Suprapubic skin (tissue), 4 donors: ENCODE measurements at places on chromosomes 1 and 21. TPM values are rescaled to one million over a fixed set of nuclear protein-coding genes. Genes with fewer than 3 reads are reported as not detected.

KLF17 gene
- total RNA-seq, result not detected

PLA2G4A gene
- total RNA-seq, result 11.0 TPM

OR2T2 gene
- not detected for total RNA-seq

DNA sequence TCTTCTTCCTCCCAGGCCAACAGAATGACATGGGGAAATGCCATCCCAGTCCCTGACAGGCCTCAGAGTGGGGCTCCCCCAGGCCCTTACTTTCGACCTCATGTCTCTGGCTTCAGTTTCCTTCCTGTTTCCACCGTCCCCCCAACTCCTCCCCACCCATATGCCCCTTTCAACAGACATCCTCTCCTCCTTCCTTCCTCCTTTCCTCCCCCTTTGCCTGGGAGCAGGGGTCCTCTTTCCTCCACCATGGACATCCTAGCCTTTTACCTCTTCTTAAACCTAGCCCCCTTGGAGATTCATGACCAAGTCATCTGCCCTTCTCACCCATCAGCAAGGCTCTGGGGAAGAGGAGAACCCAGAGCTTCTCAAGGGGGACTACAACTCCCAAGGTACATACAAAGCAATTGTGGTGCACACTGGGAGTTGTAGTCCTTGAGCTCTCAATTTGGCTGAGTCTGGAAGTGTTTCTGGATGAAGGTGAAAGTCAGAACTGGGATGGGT, 4.0 kb downstream of the ZBTB7B start:
- no peaks in the 10 kb centered on the region for H3K36me3 ChIP-seq
- peak overlapping the region; percentile 97 for H3K4me3 ChIP-seq
- no peak for DNase-seq
- peak overlapping the region; percentile 96 for H3K27ac ChIP-seq
- H3K4me1 ChIP-seq, result peaks cover 72% of the 10 kb centered on the region

DNA sequence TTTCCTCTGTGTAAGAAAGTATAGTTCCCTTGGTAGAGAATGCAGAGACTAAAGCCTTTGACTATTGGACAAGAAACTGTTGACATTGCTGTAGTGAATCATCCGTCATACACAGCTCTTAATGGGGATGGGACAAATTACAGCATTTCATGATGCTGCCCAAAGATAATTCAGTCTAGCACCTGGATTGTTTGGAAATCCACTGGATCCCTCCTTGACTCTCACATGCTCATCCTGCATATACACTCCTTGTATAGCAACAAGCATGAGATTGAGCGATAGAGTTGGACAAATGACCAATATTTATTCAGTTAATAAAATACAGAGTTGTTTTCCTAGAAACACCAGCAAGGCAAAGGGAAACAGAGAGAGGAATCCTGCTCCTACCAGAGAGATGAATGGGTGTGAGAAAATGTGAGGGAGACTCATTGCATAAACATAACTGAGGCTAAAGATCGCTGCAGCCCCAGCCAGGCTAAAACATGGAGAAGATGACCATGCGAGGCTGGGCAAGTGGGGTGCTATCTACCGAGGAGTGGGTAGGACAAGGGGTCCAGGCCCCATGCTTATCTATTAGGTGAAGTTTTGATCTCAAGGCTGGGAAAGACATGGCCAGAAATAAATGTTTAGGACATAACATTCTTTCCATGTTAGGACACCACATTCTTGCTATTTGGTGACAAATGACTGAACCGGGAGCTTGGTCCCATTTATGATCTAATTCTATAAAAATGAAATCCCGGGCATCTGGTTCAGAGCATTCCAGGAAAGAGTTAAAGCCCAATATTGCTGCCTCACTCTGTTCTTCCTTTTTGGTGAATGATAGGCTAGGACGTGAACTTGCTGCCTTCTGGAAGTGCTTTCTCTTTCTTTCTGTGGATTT, 153.2 kb downstream of the TGFB2 start:
- no peaks in the 10 kb centered on the region for H3K36me3 ChIP-seq
- H3K4me1 ChIP-seq, result peaks cover 15% of the 10 kb centered on the region
- no peaks in the 10 kb centered on the region for H3K27me3 ChIP-seq
- peak overlapping the region; percentile 51 for H3K27ac ChIP-seq
- H3K4me3 ChIP-seq, result peak overlapping the region; percentile 26
